Activated CD4-positive, alpha-beta T cell treated with anti-CD3 and anti-CD28 coated beads, Interleukin-2, amount 10 ng/mL, durations not matched to agents 7 days and 5 days (primary cell): ENCODE measurements at places on chromosomes 7 and 10. TPM values are rescaled to one million over a fixed set of nuclear protein-coding genes. Genes with fewer than 3 reads are reported as not detected.

GRCh38 chr10:88525371-88526069, 57.6 kb downstream of the RNLS start:
- DNase-seq: no peak

DNA sequence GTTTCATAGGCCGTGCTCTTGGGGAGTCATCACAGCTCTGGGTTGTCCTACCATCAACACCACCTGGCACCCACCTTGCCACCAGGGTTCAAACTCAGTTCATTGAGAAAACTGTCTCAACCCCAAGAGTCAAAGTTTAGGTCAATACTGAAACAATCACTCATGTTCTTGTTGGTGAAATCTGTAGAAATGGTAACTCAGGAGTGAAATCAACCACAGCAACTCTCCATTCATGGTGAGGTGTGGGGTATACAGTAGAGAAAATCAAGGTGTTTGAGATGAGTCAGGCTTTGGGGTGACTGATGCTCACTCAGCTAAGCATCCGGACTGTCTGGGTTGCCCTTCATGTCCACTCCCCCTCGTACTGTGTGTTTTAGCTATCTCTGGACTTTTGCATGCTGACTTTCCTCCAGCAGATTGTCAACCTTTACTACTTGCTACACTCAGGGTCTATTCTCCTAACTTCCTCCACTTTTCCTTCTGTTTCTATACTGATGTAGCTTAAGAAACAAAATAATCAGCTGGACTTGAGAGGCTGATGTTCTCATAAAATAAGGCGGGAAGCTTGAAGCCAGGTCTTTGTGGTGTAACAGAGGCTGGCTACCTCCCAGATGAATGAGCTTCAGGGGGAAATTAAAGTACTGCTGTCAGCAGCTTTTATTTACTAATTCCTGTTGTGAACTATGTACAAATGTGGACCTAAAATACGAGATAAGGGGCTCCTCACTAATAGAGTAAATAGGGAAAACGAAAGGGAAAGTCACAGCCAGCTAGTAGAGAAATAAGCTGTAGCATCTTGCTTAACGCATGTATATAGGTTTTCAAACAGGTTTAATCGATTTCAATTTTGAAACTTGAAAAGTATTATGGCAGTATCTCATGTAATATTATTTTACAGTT, 173.6 kb upstream of the AKR1E2 start:
- DNase-seq: no peak

DNA sequence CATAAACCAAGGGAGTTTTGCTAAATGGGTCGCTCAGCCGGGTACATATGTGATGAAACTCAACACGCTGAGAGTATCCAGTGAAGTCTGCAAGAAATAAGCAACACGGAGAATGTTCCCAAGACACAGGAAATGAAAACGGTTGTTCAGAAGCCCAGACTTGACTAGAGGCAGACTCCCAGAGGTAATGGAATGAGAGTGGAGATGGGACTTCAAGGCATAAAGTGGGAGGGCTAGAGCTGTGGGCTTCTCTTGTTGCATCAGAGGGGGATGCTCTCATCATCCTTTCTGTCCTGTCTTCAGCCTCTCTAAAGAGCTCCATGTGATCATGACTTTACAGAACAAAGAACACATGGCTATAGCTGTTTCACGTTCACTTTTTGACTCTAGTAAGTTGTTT, 88.3 kb downstream of the BAMBI start:
- no peak for DNase-seq

DNA sequence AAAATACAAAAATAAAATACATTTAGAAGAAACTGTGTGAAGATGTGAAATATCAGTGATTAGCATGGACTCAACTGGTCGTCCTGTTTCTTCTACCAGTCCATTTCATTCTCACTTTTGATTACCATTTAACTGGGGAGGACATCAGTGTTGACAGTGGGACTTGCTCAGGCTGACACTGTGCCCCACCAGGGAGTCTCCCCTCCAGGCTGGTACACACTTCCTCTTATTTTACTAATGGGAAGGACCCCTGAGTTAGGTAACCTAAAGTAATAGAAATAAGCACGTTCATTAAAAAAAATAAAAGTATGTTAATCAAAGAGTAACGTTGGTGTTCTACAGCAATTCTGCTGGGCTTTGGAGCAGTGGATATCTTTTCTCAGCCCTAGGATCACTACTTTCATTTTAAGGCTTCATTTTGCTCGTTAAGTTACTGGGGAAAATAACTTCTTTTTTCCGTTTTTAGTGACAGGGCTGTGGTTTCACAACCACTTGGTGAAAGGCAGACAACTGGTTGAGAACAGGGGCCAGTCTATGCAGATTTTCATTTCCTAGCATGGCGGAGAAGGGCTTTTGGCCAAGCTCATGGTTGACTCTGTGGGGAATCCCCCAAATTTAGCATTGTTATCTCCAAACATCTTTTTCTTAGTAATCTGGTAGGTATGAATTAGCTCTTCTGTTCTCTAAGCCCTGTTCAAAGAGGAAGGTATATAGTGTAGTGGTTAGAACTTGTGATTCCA, 2.1 kb downstream of the SNX10 start:
- peak; percentile 65 for DNase-seq

- no peak for DNase-seq
These were observed 38.1 kb downstream of the COL1A2 start for GRCh38 chr7:94432817-94433216.

DNA sequence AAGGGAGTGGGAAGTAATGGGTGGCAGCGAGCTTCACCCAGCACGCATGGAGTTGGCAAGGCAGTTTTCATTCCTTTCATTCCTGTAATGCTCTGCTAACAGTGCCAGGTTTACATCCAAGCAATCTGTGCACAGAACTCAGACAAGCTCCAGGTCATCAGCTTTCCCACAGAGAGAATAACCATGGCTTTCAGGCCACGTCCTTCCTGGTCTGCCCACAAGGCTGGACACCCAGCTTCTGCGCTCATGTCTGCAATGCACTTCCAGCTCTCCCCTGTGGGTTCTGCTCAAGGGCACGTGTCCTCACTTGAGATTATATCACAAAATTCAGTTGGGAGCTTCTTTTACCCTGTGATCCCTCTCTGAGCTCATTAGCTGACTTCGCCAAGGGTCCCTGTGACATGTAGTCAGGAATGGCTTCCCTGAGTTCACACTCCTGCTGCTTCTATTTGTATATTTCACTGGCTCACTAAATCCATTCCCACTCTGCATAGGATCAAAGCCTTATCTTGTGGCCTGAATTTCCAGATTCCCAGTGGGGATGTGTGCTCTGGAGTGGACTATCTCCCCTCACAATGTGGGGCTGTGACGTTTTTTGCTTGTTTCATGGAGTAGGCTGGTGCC, 18.6 kb downstream of the AKR1C2 start:
- DNase-seq: no peak

DNA sequence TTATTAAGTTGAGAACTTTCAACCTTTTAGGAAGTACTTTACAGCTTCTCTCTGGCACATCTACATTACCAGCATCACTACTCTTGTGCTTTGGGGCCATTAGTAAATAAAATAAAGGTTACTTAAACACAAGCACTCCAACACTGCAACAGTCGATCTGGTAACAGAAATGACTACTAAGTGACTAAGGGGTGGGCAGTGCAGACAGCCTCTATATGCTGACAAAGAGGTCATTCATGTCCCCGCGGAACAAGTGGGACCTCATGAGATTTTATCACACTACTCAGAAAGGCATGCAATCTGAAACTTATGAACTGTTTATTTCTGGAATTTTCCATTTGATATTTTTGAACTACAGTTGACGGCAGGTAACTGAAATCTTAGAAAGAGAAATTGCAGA, 111.3 kb upstream of the DNAJB12 start:
- no peak for DNase-seq

DNA sequence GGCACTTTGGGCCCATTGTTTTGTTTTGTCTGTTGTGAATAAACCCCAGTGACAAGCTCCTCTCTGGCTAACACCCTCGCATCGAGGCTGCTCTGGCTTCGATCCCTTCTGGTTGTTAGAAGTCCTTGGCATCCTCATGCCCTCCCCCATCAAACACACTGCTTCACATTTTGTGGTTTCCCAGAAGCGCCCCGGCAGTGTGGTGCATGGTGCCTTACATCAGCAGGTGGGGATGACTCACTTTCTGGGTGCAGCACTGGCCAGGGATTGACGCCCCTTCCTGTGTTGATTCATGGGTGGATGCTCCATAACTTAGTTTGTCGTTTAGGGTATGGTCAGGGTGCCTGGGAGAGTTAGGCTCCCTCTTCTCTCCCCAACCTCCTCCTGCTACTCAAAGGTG, 51.4 kb downstream of the PLPP4 start:
- peak; percentile 7 for DNase-seq

DNA sequence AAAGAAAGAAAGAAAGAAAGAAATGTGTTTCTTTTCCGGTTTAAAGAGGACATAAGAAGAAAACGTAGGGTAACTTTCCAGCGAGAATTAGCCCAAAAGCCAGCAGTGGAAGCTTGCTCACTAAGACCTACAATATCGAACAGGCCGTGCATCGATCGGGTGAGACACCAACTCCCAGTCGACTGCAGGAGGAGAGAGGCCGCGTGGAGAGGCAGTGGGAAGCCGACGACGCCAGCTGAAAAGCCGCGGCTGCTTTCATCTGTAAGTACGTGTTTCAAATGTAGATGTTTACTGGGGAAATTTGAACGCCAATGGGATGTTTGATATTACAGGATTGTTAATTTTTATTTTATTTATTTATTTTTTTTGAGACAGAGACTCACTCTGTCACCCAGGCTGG, 28.6 kb upstream of the GIMAP8 start:
- no peak for DNase-seq

DNA sequence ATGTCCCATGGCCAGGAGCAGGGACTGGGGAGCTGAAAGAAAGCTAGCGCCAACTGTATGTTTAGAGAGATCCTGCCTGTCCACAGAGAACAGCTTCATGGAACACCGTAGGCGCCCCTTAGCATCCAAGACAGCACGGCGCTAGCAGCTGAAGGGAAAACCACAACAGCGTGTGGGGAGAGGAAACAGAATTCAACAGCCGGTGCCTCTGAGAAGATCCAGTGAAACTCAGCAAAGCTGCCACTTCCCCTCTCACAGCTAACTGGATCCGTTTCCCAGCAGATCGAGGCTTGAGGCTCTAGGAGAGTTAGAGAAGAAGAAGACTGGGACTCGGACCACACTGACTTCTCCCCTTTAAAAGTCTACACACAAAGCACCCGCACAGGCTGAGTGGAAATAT, 145.0 kb downstream of the MAD1L1 start:
- DNase-seq: no peak

- no peak for DNase-seq
These were observed 32.2 kb downstream of the LSM5 start for GRCh38 chr7:32458025-32458424.

DNA sequence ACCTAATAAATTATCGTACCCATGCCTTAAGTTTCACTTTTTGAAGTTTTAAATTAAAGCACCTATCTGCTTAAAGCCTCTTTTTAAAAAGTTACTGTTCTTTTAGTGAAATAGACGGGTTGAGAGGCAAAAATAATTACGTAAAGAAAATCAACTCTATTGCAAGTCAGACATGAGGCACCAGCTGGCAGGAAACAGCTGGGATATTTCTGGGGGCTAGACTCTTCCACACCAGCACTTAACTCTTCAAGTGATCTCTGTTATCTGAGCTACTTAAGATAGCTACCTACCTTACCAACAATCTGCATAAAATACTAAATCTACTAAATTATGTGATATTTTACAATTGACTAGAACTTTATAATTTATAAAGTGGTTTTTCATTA, 35.8 kb downstream of the GBF1 start:
- no peak for DNase-seq

DNA sequence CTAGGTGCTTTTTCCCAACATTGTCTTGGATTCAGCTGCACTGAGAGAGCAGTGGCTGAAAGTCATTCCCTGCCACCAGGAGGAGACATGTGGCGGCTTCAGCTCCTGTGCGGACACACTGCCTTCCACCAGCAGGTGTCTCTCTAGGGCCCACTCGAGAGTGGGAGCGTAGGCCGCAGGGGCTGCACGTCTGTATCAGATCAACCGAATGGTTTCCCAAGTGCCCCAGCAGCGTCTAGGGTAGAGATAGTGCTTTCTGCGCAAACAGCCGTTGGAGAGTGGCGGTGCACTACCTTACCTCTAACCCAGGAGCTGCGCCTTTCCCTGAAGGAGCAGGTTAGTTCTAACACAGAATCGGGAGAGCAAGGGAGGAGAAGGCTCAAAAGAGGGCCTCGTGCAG, 31.7 kb downstream of the PAPOLB start:
- DNase-seq: peak; percentile 68

- no peak for DNase-seq
These were observed 16.5 kb downstream of the DOCK4 start for GRCh38 chr7:112189691-112190090.

- DNase-seq: no peak
These were observed 51.0 kb downstream of the GRID1 start for GRCh38 chr10:86315549-86315942.

DNA sequence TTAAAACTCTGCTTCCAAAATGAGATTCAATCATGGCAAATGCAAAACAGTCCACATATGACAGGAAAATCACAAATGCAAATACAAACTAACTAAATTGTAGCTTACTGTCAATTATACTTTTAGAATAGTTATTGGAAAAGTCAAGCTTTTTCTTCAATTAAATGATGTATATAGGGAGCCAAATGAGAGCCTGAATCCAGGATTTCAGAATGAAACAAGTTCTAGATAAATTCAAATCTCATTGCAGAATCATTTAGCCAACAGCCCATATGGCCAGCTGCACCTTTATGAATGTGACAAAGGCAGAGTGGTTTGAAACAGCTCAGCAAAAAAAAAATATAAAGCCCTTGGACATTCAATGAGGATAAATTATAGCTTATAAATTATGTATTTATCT, 82.2 kb upstream of the SCIN start:
- DNase-seq: no peak

- peak; percentile 59 for DNase-seq
These were observed 23.5 kb downstream of the TMEM273 start for GRCh38 chr10:49164559-49165188.

Gene GPC2
- total RNA-seq: 13.9 TPM

Gene PNLIP
- total RNA-seq: not detected

Gene ZMYND11
- total RNA-seq: 37.5 TPM

Gene ZNF467
- 0.32 TPM for total RNA-seq

Gene MMD2
- total RNA-seq: not detected

Gene MGMT
- total RNA-seq: 19.3 TPM

Gene PRSS1
- total RNA-seq: not detected

Gene CLCN1
- total RNA-seq: not detected

Gene DENND2A
- not detected for total RNA-seq
